ENCODE measurements at places on chromosomes 5 and 9. TPM values are rescaled to one million over a fixed set of nuclear protein-coding genes. Genes with fewer than 3 reads are reported as not detected.

Gene IL7R
- 102 TPM for total RNA-seq

Gene CARTPT
- total RNA-seq = not detected

Gene SLC46A2
- not detected for total RNA-seq

Gene DNAJB5
- total RNA-seq = 10.6 TPM

Gene PSD2
- not detected for total RNA-seq

Gene CD74
- 455 TPM for total RNA-seq

Gene PTGES2
- 23.5 TPM for total RNA-seq

Gene HTR4
- total RNA-seq = not detected

Gene SLC36A3
- not detected for total RNA-seq

Gene ARL14EPL
- total RNA-seq = not detected

Gene HNRNPK
- total RNA-seq = 638 TPM

Gene GCNT4
- 4.5 TPM for total RNA-seq

Gene CSF2
- 31.1 TPM for total RNA-seq

Gene SPINK6
- not detected for total RNA-seq

Gene UBE2QL1
- total RNA-seq = 0.28 TPM

Gene SPINK13
- not detected for total RNA-seq

Gene CD14
- total RNA-seq = 0.41 TPM

Gene RFESD
- total RNA-seq = 4.0 TPM

Gene RBM22
- 86.2 TPM for total RNA-seq

Gene WHRN
- total RNA-seq = 8.6 TPM

Gene SGCD
- total RNA-seq = not detected

Gene NUTM2F
- not detected for total RNA-seq

Gene DMRTA1
- not detected for total RNA-seq

Gene SLC31A2
- total RNA-seq = 4.2 TPM

Gene NOTCH1
- 84.2 TPM for total RNA-seq

Measured in activated T-cell treated with anti-CD3 and anti-CD28 coated beads, Interleukin-2, amount 50 U/mL, for 72 hours (primary cell).